Vagina (tissue), 2 donors: ENCODE measurements at places on chromosomes 7 and 10. TPM values are rescaled to one million over a fixed set of nuclear protein-coding genes. Genes with fewer than 3 reads are reported as not detected.
A peak's percentile ranks its signal among the peaks of the same experiment; 100 is the strongest.

Gene ASB10
- total RNA-seq: not detected

GRCh38 chr10:15211464-15211979 is 43.0 kb upstream of the NMT2 start:
- no peaks in the 10 kb centered on the region for H3K27me3 ChIP-seq
- no peaks in the 10 kb centered on the region for H3K4me1 ChIP-seq
- no peaks in the 10 kb centered on the region for H3K36me3 ChIP-seq
- no peak overlapping the region for H3K4me3 ChIP-seq

- no peaks in the 10 kb centered on the region for H3K36me3 ChIP-seq
- no peaks in the 10 kb centered on the region for H3K27me3 ChIP-seq
- H3K4me3 ChIP-seq: no peak overlapping the region
- peak overlapping the region; percentile 15 for H3K27ac ChIP-seq
- H3K4me1 ChIP-seq: peaks cover 32% of the 10 kb centered on the region
Measured at GRCh38 chr10:61159253-61159652, 215.3 kb upstream of the RHOBTB1 start.

GRCh38 chr7:120441850-120442249 is 168.9 kb downstream of the KCND2 start:
- H3K27me3 ChIP-seq: no peaks in the 10 kb centered on the region
- no peaks in the 10 kb centered on the region for H3K4me1 ChIP-seq
- no peak overlapping the region for H3K27ac ChIP-seq
- H3K36me3 ChIP-seq: no peaks in the 10 kb centered on the region

Gene ARMS2
- not detected for total RNA-seq

Gene AKR1C2
- total RNA-seq: 104 TPM

- no peaks in the 10 kb centered on the region for H3K27me3 ChIP-seq
- H3K36me3 ChIP-seq: no peaks in the 10 kb centered on the region
- no peak for DNase-seq
- H3K4me3 ChIP-seq: no peak overlapping the region
- H3K4me1 ChIP-seq: no peaks in the 10 kb centered on the region
Measured at GRCh38 chr10:73634421-73634820, 6.9 kb downstream of the MYOZ1 start.

DNA sequence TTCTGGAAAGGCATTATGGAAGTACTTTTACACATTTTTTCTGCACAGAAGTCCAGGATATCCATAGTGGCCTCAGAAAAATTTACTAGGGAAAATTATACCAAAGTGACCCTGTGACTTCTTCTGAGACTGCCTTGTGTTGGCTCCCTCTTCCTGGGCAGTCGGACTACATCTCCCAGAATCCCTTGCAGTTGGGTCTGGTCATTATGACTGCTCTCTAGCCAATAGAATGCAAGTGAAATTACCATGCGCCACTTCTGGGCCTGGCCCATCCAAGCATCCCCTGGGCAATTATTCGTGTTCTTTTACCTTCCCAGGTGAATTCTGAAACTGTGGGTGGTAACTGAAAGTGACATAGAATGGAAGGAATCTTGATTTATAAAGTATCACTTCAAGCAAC is 430.9 kb downstream of the ACTR3B start:
- H3K36me3 ChIP-seq: no peaks in the 10 kb centered on the region
- H3K27ac ChIP-seq: no peak overlapping the region
- H3K4me1 ChIP-seq: no peaks in the 10 kb centered on the region
- H3K27me3 ChIP-seq: no peaks in the 10 kb centered on the region
- no peak overlapping the region for H3K4me3 ChIP-seq

Gene ANXA8L1
- 179 TPM for total RNA-seq

Gene EIF5AL1
- not detected for total RNA-seq
